ENCODE measurements at places on chromosomes 3 and 15.

DNA sequence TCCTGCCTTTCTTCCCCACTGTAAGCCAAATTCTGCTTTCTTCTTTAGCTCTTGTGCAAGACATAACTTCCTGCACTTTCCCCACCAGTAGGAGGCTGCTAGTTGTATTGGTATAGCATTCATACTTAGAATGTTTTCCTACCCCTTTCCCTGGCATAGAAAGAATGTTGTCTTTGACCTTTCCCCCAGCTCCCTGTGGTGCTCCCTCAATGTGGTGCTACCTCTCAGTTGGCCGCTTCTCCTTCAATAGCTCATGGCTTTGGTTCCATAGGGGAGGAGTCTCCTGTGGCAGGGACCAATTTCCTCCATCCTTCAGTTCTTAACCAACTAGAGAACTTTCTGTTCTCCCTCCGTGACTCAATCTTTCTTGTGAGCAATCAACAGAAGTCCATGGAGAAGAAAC, 67.5 kb upstream of the AKAP13 start:
- DNase-seq, result no peak

GRCh38 chr15:74240002-74240568, 4.0 kb downstream of the CCDC33 start:
- DNase-seq, result no peak

DNA sequence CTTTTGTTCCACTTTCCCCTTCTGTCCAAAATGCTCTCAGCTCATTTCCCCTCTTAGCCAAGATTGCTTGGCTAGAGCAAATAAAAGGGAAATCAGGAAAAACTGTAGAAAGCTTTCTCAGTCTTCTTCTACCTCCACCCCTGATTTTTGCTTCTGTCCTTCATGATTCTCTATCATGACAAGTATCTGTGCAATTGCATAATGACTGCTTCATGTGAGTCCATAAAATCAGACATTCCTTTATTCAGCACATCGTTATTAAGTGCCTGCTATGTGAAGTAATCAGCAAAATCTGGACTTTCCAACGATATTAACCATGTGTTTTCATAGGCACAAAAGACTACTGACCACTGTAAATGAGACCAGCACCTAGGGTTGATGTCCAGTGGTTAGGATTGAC, 321.5 kb upstream of the CBLB start:
- DNase-seq, result no peak

DNA sequence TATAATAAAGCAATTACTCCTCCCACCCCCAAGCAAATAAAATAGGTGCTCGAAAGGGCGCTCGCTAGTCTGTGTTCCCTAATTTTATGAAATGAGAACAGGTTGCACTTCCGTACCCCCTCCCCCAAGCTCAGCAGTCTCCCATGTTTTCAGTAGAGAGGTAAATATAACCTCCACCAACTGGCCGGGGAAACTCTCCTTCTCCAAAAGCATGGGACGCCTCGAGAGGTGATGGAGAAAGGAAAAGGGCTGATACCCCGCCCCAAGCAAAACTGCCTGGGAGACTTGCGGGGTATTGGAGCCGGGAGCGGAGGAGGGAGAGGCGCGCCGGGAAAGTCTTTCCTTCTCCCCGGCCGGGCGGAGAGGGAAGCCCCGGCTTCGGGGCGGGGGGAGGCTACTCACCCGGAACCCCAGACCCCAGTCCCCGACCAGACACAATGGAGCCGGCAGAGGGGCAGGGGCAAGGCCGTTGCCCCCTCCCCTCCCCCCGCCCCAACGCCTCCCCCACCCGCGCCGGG, 605 bp downstream of the DCUN1D1 start:
- peak; percentile 11 for DNase-seq

DNA sequence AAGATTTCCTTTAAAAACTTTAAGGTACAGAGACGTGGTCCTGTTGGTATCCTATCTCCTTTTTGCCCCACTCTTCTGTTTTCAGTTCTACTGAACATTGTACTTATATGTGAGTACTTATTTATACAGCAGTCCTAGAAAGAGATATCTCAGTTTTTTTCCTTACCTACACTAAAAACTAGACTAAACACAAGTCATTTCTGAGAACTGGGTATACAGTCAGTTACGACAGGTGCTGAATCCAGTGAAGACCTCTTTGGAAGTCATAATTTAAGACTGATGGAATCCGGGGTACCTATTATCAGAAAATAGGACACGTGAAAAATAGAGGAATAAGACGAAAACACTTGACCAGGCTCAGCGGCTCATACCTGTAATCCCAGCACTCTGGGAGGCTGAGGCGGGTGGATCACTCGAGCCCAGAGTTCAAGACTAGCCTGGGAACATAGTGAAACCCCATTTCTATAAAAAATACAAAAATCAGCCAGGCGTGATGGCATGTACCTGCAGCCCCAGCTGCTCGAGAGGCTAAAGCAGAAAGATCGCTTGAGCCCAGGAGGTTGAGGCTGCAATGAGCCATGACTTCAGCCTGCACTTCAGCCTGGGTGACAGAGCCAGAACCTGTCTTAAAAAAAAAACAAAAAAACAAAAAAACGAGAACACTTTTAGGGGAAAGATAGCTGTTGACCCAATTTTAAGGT, 76.3 kb downstream of the KLHL25 start:
- no peak for DNase-seq

DNA sequence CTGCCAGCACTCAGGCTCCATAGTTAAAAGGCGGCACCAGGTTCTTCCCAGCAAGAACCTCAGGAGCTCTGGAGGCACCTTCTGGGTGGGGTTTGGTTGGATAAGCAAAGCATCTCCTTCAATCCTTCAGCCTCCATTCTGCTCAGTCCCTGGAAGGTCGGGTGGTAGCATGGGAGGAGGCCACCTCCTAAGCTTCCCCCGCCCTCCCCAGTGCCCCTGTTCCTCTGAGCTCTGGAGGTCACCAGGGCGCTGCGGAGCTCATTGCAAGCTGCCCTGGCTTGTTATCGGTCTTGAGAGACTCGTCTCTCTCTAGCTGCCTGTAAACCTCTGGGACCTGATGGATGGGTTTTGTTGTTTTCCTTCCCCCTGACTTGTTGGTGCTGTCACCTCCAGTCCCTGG, 124.8 kb downstream of the RPLP1 start:
- DNase-seq, result no peak

- no peak for DNase-seq
Observed at GRCh38 chr15:26697913-26698312, 75.0 kb downstream of the GABRB3 start.

DNA sequence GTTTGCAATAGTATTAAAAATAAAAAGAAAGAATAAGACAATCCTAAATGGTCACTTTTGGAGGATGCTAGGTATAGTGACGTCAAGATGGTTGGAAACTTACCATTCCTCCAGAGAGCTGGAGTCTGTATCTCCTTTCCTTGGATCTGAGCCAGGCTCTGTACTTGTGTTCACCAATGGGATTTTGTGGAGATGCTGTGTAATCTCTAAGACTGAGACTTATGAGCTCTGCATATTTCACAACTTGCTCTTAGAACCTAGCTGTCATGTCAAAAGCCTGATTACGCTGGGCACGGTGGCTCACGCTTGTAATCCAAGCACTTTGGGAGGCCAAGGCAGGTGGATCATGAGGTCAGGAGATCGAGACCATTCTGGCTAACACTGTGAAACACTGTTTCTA, 126.8 kb upstream of the CLSTN2 start:
- no peak for DNase-seq

- DNase-seq, result no peak
Observed at GRCh38 chr3:111541391-111541790, 606 bp upstream of the CD96 start.

DNA sequence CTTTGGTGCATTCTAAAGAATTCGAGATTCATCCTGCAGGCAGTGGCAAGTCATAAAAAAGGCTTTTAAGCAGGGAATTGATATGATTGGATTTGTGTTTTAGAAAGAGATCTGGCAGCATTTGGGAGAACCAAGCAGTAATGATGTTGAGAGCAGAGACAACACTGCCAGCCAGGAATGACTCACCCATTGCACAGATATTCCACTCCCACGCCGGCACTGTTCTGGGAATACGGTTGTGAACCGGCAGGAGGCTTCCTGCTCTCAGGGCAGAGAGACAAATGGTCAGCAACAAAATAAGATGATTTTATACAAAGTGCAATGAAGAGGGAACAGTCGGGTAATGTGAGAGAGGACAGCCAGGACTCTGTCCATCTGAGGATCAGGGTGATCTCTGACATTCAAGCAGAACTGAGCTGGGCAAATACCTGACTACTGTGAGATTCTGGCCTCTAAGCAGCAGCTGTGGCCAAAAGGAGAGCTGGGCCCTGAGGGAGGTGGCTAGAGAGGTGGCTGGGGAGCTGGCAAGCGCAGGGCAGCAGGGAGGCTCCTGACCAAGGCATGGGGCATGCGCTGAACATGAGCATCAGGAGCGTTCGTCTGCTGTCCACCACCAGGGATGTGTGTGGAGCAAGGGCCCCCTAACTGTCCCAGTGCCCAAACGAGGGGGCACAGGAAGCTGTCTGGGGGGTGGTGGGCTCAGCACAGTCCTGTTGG, 56.1 kb upstream of the PLXNA1 start:
- no peak for DNase-seq

DNA sequence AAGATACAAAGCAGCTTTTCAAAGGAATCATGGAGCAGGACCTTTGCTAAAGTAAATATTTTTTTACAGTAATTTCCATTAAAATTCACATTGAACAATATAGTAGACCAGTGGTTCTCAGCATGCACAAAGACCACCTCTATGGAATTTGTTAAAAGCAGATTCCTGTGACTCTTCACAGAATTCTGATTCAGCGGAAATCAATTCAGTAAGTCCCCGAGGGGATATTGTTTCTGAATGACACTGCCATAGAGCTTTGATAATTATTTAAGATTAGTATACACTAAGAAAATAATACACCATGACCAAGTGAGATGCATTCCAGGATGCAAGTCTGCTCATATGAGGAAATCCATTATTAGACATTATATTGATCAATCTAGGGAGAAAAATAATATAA, 161.9 kb upstream of the TNIK start:
- no peak for DNase-seq

- no peak for DNase-seq
Observed at GRCh38 chr3:14201940-14202684, 23.5 kb downstream of the LSM3 start.

- DNase-seq, result no peak
Observed at GRCh38 chr3:135213822-135214221, 418.8 kb downstream of the EPHB1 start.

DNA sequence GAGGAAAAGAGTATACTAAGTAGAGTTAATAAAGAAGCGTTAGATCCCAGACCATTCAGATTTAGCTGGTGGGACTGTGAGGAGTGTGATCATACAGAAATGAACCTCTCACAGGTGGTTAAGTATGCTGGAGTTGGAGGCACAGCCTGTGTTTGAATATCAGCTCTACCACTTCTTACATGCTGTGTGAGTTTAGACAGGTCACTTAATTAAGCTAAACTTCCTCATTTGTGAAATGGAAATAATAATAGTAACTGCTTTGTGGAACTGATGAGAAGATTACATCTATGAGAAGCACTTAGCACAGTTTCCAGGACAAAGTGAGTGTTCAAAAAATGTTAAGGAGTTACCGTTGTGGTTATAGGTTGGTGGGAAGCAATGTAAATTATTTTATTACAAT, 8.4 kb downstream of the ACP3 start:
- no peak for DNase-seq

DNA sequence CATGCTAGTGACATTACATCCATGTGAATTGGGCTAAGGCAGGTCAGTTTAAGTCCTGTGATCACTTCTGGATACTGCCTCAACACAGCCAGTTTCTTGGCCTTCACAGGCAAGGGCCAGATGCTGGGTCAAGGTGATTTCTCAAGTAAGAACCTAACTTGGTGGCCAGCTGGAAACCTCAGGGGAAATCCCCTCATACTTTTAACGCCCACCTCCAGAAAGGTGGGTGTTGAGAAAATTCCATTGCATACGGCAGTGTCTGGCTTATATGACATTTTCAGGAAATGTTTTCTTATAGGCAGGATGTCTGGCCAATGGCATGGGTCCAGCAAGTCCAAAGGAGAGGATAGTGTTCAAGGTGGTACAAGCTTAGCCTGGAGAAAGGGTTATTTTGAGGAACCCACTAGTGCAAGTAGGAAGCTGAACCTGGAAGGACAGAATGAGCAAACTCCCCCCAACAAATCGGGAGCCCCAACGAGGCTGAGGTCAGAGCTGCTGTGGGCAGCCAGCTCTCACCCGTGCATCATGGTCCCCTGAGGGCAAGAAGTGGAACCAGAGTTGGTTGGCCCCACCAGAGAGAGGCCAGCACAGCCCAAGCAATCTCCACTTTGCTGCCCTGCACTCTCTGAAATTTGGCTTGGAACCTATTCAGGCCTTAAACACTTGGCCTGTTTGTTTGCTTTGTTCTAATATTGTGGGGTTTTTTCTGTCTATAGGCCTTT, 135.4 kb downstream of the PDE8A start:
- DNase-seq, result no peak

- DNase-seq, result no peak
Observed at GRCh38 chr3:101638261-101638745, 38.6 kb downstream of the ZBTB11 start.

GRCh38 chr3:33250712-33251111, 26.5 kb upstream of the FBXL2 start:
- DNase-seq, result no peak

DNA sequence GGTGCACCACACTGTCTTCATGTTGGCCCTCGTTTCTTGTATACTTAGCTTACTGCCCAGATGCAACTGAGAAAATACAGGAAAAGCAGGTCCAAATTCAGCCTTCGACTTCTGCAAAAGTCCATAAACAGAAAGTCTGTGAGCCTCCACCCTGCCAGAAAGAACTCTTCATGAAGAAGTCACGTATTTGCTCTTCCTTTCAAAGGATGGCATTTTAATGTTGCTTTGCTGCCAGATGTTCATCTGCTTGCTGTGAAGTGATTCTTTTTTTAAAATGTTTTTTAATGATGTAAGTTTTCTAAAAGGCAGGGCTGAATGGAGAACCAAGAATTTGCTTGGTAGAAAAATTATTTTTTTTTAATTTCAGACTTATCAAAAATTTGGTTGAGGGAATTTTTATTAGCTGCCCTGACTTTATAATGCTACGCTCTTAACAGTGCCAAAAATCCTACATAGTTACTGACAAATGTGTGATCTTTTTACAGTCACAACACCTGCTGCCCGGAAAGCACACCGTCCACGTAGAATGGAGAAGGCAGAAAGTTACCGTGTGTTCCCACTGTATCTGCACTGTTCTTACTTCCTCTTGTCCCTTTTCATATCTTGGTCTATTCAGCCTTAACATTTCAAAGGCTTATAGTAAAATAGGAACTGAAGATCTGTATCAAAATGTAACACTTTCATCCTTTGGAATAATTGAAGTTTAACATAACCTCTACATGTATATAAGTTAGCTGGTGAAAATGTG, 136.3 kb downstream of the LRRC28 start:
- no peak for DNase-seq

DNA sequence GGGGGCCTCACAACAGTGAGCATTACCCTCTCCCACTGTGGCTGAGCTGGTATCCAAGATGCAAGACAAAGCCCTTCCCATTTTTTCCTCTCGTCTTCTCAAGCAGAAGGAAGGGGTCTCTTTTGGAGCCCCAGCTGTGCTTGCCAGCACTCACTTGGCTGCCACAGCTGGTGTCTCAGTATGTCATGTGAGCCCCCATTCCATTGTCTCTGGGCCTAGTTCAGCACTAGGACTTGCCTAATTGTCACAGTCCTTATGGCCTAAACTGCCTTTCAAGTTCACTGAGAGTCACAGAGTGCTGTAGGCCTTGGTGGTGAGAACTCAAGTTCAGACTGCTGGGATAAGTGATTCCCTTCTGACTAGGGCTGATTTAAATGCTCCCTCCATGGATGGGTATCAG, 89.8 kb downstream of the ARHGEF26 start:
- no peak for DNase-seq

GRCh38 chr3:106850437-106850836, 526.8 kb upstream of the CCDC54 start:
- no peak for DNase-seq

GRCh38 chr15:81411969-81412633, 38.1 kb upstream of the TMC3 start:
- DNase-seq, result no peak

Data from CD4-positive, alpha-beta T cell treated with Interleukin-6 at 100 ng/mL for 8 hours (primary cell).